ENCODE measurements at places on chromosomes 5 and 9.

DNA sequence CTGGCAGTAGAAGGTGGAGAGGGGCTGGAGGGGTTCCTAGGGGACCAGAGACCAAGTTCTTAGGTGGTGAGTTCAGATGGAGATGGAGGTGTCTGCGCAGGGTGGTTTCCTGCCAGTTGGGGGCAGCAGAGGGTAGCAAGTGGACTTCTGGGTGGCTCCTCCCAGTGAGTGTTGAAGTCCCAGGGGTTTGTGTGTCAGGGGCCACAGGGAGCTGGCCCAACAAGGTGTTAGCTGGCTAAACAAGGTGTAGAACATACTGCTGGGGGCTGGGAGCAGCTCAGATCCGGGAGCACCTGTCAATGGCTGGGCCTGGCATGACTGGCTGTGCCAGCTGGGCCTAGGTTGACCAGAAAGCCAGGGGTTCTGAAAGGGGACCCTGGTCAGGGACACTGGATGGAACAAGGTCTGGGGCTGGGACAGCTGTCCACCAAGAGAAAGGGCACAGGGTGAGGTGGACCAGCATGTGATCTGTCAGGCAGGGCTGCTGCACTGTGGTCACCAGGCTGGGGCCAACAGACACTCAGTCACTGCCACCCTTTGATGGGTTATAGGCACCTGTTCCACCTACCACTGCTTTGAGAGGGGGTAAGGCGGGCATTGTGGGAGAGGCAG, 35.6 kb downstream of the DAB2IP start:
- peak; percentile 27 for DNase-seq

DNA sequence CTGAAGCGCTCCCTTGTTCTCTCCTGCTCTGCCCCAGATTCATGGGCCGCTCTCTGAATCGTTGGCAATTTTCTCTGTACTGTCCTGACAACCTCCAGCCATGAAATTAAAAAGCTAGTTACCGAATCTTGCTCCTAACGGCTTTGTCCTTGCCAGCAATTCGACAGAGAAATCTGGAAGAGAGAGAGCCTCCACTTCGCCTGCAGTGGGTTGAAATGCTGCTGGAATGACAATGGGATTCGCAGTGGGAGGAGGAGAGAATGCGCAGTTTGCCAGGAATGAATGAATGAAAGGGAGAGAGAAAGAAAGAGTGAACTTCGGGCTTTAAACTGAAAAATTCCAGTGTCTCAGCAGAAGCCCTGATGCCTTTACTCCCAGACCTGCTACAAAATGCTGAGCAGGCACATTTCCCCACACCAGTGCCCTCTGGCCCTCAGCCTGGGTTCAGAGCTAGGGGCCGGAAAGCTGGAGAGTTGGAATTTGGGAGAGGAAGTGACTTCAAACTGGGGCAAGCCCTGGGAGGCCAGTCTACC, 11.5 kb upstream of the BOD1 start:
- no peak for DNase-seq

DNA sequence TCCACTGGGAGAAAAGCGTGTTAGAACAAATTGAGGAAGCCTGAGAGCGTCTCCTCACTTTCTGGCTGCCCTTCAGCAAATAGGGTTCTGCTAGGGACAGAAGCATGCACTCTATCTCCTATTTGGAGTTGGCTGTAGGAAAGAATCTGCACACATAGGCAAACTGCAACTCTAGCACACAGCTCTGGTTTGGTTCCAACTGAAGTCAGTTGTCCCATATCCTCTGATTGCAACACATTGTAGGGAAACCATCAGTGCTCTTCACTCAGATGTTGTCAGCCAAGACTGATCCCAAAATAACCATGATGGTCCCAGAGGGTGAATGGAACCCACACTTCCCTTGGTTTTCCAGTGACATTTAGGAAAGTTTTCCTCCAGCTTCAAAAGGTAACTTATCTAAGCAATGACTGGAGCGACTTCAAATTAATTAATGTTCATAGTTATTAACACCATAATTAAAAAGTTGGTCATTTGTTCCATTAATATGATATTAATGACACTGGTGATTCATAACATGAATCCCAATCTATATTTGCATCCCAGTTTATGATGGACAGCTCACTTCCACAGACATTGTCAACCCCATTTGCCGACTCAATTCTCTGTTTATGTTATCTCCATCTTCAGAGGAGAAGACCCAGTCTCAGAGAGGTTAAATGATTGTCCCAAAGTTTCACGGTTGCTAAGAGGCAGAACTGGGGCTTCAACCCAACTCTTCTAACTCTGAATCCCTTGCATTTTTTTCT, 136.7 kb upstream of the ZNF462 start:
- no peak for DNase-seq

DNA sequence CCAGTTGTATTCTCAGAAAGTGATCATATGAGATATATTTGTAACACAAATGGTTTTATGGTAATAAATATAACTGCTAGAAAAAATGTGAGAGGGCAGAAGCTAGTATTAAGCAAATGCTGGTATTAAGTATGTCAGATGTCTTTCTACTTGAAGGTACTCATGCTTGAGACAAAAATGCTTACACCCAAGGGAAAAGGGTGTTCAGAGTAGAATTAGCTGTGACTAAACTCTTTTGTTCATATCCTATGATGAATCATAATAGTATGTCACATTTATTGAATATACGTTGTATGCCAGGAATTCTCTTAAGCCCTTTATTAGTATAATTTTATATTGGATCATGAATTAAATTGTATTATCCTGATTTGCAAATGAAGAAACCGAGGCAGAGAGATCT, 2.2 kb downstream of the ADGRV1 start:
- DNase-seq: no peak

- DNase-seq: no peak
These were observed 178.1 kb downstream of the FGF1 start for GRCh38 chr5:142507531-142508372.
